ENCODE measurements at places on chromosomes 5 and 9. TPM values are rescaled to one million over a fixed set of nuclear protein-coding genes. Genes with fewer than 3 reads are reported as not detected.

Gene SPRY4
- 1.3 TPM for total RNA-seq

Gene OR1J2
- total RNA-seq: not detected

Gene PHF24
- total RNA-seq: not detected

Gene RABL6
- 96.2 TPM for total RNA-seq

Gene KCNV2
- total RNA-seq: not detected

All from activated CD4-positive, alpha-beta memory T cell treated with anti-CD3 and anti-CD28 coated beads, Interleukin-2, amount 10 ng/mL, durations not matched to agents 7 days and 5 days (primary cell).